ENCODE measurements at places on chromosomes 1 and 21.

DNA sequence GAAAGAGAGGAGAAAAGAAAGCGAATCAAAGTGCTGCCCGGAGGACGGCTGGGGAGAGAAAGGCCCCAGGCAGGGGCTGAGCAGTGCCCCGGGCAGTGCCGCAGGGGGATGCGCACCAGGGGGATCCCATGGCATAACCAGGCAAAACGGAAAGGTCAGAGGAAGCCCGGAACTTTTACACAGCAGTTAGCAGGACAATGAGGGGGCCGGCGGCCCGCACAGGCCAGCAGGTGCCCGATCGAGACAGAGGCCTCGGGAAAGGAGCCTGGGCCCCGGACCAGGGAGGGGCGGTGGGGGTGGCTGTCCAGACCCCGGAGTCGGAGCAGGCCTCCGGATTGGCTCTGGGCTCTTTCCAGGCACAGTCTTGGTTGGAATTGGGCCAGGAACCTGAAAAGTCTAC is 86.8 kb downstream of the CASZ1 start:
- DNase-seq, result no peak

DNA sequence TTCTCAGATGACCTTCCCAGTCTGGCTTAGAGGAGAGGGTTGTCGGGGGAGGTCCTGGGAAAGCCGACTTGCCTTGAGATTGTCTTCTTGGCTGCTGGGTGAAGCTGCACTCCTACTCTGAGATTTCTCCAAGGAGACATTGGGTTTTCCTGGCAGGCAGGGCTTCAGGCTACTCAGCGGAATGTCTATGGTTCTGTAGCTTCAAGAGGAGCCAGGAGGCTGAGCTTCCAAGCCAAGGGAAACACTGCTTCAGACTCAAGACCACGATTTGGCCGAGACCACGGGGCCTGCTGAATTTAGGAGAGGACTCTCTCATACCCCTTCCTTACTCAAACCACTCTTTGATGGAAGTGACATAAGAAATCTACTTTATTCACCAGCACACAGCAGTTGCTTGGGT is 67.8 kb downstream of the NTMT2 start:
- DNase-seq, result no peak

DNA sequence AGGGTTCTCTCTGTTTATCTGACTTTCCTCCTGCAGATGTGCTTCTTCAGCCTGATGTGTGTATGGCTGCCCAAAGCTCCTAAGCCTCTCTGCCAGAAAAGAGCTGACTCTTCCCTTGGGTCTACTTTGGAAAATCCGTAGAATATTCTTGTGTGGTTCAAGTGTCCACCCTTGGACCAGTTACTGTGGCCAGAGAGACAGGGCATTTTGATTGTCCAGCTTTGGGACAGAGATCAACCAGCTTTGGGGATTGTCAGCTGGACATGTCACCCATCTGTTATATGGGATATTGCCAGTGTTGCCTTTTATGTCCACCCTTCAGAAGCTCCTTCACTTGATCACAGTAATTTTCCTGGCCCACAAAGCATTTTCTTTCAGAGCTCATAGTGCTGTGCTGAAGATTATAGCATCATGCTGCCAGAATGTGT is 126.2 kb upstream of the L1TD1 start:
- no peak for DNase-seq

DNA sequence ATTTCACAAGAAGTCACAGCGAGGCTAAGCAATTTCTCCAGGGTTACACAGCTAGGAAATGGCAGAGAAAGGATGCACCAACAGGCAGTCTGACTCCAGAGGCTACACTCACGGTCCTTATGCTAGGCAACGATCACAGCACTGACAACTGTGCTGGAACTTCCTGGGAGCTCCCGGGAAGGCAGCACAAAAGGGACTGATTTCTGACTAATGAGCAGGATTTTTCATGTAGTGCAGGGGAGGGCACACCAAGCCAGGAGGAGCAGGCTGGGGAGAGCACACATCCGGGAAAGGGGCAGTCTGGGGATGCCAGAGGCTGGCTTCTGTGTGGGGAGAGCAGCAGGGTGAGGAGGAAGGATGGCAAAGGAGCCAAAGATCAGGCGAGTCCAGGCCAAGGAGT is 486.7 kb downstream of the OMA1 start:
- DNase-seq, result no peak

DNA sequence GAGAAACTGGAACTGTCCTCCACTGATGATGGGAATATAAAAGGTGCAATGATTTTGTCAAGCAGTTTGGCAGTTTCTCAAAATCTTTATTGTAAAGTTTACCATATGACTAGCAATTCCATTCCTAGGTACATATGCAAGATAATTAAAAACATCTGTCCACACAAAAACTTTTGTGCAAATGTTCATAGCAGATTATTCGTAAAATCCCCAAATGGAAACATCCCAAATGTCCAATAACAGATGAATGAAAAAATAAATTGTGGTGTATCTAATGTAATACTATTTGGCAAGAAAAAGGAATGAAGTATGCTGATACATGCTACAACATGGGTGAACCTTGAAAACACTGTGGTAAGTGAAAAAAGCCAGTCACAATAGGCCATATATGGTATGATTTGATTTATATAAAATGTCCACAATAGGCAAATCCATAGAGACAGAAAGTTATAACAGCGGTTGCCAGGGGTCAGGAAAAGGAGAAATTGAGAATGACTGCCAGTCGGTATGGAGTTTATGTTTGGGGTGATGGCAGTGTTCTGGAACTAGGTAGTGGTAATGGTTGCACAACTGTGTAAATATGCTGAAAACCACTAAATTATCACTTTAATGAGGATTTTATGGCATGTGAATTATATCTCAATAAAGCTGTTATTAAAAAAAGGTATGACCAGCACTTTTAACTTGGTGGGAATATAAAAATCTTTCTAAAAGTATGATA is 81.7 kb upstream of the BEND5 start:
- DNase-seq, result no peak

DNA sequence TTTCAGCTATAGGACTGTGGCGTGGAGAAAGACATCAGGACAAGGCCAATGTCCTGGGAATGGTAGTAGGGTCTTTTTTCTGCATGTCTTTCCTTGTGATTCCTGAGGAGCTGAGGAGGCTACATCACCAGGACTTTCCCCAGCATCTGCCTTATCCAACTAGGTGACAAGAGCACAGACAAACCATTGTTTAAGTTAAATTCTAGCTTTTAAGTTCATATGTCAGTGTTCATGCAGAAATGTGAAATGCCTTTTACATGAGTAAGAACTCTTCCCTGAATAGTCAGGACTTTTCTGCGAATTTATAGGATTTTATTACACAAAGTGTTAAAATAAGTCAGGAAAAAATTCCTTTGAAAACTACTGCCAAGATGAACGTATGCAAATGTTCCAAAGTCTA is 154.2 kb downstream of the PTGER3 start:
- DNase-seq, result no peak

DNA sequence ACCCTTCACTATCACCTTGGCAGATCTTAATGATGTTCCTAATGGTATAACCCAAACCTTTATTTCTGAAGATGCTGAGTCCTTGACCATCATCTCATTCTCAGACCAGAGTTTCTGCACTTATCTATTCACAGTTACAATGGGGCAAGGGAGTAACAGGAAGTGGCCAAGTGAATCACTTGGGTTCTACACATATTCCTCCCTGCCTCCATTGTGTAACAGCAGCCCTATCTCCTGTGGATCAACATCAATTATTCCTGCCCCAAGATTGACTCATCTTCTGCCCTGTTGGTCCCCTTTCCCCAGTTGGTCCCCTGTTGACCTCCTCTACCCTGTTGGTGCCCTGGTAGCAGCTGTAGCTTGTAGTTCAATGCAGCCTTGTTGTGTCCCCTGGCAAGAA is 10.3 kb upstream of the S100A7 start:
- DNase-seq, result no peak
